HS-27A (cell line): ENCODE measurements at places on chromosomes 12 and 14.
A peak's percentile ranks its signal among the peaks of the same experiment; 100 is the strongest.

- no peak for DNase-seq
Observed at GRCh38 chr14:54213536-54213935, 183.3 kb upstream of the CDKN3 start.

DNA sequence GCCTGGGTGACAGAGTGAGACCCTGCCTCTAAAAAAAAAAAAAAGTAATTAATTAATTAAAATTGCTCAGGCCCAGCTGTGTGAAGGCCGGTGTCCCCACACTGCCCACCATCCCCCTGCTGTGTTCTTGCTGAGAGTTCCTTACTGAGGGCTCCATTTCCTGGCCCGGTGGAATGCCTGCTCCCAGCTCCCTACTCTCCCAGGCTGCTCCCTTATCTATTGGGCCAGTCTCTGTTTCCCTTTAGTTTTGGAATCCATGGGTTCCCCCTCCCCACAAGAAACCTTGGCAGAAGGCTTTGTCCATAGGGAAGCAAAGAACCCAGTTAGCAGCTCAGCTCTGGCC, 19.0 kb downstream of the MLXIP start:
- DNase-seq = no peak

DNA sequence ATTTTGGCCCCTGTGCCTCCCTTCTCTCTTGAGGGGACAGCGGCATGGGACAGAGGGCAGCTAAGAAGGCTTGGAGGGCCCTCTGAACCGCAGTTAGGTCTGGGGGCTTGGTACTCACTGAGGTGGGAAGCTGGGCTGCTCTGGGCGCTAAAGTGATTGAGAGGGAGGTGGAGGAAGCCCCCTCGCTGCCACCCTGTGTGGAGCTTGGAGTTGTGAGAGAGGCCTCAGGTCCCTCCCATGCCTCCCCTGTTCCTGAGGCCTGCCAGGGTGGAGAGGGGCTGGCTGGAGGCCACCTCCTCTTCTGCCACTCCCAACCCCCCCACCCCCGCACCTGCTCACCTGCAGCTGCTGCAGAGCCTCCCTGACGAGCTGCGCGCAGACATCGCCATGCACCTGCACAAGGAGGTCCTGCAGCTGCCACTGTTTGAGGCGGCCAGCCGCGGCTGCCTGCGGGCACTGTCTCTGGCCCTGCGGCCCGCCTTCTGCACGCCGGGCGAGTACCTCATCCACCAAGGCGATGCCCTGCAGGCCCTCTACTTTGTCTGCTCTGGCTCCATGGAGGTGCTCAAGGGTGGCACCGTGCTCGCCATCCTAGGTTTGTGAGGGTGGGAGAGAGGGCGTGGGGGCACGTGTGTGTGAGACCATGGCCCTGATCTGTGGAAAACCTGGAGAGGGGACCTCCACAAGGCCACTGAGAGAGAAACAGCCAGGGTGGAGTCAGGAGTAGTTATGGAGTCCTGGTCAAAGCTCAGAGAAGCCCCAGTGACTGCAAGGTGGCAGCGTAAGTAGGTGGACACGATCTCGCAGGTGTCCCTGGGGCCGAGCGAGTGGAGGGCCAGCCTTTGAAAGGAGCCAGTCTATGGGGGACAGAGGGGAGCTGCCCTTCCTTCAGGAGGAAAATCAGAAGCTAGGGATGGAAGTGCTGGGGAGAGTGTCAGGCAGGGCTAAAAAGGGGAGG, 11.2 kb downstream of the KCNH3 start:
- no peak for DNase-seq

DNA sequence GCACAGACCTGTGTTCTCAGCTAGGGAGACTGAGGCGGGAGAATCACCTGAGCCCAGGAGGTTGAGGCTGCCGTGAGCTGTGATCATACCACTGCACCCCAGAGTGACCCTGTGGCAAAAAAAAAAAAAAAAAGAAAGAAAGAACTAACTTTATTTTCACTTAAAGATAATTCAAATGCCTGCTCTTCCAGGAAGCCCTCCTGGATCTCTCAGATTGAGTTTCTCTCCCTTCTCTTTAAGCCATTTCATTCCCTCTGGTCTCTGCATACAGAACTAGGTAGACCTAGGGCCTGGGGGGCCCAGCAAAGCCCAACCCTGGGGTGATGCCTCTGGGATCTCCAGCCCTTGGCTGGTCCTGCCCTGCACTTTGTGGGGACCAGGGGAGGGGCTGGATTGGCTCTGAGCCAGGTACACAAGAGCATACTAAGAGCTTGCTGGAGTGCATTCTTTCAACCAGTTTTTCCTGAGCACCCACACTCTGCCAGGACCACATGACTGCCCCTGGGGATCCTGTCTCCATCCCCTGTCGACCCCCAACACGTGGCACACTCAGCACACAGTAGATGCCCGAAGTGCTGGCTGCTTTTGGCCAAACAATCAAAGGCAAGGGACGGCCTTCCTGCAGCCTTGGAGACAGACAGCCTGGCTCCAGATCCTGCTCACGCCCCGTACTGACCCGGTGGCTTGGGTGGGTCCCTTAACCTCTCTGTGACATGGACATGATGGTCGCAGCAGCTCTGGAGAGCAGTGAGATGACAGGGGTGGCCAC, 52.7 kb downstream of the CYP46A1 start:
- no peak for DNase-seq

DNA sequence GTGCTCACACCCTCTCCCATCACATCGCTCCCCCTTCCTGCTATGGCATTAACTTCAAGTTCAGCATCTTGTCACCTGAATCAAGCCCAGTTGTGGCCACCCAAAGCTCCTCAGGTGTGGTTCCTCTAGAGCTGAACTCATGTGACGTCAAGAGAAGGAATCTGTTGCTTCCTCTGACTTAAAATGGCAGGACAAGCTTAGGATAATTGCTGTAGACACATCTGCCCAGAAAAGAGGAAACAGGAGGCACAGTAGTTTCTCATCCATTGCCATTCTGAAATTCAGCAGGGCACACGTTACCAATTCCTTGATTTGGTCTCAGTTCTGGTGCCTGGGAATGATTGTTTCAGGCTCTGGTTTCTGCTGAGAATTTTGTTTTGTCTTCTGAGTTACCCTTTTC, 52.1 kb downstream of the RCOR1 start:
- DNase-seq = no peak

GRCh38 chr12:14664434-14665023, 31.9 kb downstream of the GUCY2C start:
- peak; percentile 15 for DNase-seq

DNA sequence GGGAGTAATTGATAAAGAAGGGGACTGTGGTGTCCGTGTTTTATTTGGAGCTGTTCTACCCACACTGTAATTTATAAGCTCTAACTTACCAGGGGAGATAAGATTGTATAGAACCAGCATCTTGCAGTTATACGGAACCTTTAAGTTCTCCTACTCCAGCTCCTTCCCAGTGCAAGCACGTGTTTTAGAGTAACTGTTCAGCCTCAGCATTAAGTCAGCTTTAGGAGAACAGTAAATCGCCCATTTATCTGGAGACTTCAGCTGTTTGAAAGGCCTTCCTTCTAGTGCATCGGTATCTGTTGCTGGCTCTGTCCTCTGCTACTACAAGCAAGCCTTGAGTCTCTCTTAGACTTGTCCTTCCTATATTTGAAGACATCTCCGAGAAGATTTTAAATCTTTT, 95.6 kb downstream of the ETV6 start:
- no peak for DNase-seq

- DNase-seq = no peak
Observed at GRCh38 chr14:44453433-44454171, 53.5 kb downstream of the FSCB start.

DNA sequence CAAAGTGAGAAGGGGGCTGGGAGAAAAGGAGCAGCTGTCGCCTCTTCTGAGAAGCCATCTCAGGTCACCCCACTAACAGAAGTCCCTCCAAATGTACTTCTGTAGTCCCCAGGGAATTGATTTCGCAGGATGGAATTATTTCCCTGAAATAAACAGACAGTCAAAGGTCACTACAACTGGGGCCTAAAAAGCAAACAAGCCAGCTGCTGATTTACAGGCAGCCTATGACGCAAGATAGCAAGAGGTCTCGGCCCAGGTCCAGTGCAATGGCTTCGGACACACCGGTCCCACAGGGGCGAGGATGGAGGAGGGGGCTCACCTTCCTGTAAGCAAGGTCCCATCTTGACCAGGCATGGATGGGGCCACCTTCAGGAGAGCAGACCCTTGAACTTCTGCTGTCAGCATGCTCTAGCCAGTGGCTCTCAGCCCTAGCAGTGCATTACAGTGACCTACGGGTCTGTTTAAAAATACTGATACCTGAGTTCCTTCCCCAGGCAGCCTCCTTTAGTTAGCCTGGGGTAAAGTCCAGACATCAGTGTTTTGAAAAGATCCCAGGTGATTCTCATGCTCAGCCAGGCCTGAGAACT, 18.1 kb downstream of the NUAK1 start:
- no peak for DNase-seq

GRCh38 chr12:128361400-128361995, 94.5 kb downstream of the TMEM132C start:
- no peak for DNase-seq
